ENCODE measurements at places on chromosomes 6 and 20.

DNA sequence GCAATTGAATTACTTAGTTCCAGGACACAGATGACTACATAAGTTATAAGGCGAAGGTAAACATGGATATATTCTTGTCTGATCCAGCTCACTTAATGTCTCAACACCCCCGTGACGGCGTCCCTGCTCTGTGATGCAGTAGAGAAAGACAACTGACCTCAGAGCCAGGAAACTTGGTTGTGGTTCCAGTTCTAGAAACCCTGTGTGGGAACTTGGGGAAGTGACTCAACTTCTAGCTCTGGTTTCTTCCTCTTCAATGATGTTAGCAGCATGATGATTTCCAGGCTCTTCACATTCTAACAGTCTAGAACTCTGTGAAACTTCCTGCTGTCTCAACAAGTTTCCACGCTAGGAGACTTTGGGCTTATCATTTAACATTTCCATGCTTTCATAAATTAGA is 18.4 kb downstream of the LAMA4 start:
- DNase-seq: no peak

DNA sequence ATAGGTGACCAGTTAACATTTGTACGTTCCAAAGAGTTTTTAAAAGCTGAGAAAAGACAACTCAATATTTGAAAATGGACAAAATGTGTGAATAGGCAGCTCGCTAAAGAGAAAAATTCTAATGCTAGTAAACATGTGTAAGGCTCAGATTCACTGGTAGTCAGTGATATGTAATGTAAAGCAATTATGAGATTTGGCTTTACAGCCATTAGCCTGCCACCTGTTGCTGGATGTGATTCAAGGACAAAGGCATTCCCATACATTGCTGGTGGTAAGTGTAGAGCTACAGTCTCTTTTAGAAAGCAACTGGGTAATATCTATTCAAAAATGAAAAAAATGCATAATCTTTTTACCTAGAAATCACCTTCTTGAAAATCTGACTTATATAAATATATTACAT is 114.3 kb downstream of the COL19A1 start:
- no peak for DNase-seq

DNA sequence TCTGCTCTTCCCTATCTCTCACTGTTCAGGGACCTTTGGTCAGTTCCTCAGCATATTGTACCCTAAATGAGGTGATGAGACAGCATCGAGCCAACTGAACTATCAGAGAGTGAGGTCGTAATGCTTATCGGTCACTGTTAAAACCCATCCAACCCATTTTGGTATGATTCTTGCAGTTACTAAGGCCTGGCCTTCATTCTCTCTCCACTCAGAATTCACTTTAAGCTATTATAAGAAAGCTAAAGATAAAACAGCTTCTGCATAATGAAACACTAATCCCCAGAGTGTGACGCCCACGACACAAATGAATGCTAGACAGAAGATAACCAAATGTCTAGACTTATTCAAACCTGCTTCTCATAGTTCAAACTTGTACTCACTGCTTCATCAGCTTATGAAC is 175.8 kb downstream of the GMPR start:
- DNase-seq: no peak

GRCh38 chr20:35903843-35904242 is 50.5 kb downstream of the SCAND1 start:
- no peak for DNase-seq

- no peak for DNase-seq
These were observed 84.3 kb downstream of the ZHX3 start for GRCh38 chr20:41232973-41233926.

Data from cortex of kidney (tissue), 1 donor.